ENCODE measurements at places on chromosomes 4 and X.

DNA sequence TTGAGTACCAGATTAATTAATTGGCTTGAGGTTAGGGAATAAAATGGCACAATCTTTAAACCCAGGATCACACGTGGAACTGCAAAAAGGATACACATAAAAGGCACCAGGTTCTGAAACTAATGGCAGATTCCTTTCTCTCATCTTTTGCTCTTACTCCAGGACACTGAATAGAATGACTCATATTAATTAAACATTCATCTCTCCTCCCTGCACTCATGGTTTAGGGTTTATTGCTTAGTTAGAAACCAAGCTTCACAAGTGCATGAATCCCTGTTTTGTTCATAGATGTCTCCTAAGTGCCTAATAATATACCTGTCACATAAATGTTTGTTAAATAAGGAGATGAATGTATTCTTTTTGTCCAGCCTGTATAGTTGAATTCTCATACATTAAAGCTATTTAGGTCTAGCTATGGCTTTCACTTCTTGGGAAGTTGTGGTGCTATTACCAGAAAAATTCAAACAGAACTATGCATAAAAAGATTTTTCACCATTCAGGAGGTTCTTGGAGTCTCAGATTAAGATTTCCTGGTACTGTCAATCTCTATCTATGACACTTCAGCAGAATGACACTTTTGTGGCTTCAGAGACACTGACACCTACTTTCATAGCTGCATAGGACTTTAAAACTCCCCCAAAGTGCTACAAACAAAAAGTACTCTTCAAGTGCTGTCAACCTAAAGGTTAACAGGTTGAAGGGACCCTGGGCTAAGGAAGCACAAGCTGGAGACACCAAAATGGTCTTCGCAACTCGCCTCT lies 7.4 kb downstream of the CORIN start:
- DNase-seq, result no peak

DNA sequence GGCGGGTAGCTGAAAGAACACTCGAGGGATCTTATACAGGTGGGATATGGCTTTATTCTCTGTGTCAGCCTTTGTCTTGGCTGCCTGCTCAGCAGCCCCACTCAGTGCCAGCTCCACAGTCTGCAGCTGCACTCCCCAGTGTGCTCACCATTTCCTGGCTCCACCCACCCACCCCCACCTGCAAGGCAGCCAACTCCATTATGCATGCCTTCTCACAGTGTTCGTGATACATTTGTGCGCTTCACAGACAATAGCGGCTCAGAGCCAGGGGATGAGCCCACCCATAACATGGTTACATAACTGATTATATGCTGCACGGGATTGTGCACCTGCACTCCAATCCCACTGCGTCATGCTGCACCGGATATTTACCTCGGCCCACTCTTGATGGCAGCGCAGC lies 8.8 kb upstream of the TMEM128 start:
- no peak for DNase-seq

GRCh38 chrX:153944140-153944799 lies at the start of gene RENBP:
RENBP (minus strand) TSS chrX:153944643; CDS start chrX:153944610, 33 bp downstream.
- no peak for DNase-seq

DNA sequence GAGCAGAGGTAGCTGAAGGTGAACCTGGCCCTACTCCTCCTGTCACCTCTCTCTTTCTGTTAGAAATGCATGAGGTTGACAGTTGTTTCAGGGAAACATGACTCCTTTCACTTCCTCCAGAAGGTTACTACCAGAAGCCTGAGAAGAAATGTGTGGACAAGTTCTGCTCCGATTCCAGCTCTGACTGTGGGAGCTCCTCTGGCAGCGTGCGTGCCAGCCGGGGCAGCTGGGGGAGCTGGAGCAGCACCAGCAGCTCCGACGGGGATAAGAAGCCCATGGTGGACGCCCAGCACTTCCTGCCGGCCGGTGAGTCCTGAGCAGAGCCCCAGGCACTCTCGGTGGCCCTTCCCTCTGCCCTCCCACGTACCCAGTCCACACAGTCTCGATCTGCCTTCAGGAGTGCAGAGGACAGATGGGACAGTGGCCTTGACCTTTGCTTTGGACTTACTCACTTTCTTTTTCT lies 61.3 kb upstream of the TLR2 start:
- DNase-seq, result no peak

GRCh38 chr4:120731561-120731960 lies 191.0 kb downstream of the PRDM5 start:
- no peak for DNase-seq

GRCh38 chr4:125254106-125254505 lies 60.6 kb upstream of the FAT4 start:
- DNase-seq, result no peak

- DNase-seq, result no peak
Observed at GRCh38 chr4:104447294-104447693, 47.4 kb downstream of the CXXC4 start.

GRCh38 chrX:63744850-63745394 lies 40.1 kb downstream of the ARHGEF9 start:
- DNase-seq, result no peak

DNA sequence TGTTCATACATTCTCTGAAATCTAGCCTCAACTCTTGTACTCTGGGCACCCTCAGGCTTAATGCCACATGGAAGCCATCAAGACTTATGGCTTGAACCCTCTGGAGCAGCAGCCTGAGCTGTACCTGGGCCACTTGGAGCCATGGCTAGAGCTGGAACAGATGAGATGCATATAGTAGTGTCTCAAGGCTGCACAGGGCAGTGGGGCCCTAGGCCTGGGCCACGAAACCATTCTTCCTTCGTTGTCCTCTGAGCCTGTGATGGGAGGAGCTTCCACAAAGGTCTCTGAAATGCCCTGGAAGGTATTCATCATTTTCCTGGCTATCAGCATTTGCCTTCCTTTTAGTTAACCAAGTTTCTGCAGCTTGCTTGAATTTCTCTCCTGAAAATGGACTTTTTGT lies 1427.2 kb upstream of the PCDH10 start:
- no peak for DNase-seq

DNA sequence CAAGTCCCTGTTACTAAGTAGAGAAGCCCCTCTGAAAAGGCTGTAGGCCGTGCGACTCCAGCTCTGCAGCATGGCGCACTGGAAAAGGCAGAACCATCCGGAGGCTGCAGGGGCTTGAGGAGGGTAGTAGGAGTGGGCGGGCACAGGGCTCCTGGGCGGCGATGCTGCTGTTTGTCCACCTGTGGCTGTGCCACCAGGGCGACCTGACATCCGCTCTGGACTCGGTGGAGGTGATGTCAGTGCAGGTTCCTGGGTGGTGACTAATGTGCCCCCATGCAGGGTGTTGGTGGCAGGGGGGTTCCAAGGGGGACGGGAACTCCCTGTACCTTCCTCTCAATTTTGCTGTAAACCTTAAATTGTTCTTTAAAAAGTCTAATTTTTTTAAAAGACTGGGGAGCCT lies 58.3 kb downstream of the PCGF3 start:
- no peak for DNase-seq

- no peak for DNase-seq
Observed at GRCh38 chr4:63717384-63717783, 691.9 kb downstream of the TECRL start.

DNA sequence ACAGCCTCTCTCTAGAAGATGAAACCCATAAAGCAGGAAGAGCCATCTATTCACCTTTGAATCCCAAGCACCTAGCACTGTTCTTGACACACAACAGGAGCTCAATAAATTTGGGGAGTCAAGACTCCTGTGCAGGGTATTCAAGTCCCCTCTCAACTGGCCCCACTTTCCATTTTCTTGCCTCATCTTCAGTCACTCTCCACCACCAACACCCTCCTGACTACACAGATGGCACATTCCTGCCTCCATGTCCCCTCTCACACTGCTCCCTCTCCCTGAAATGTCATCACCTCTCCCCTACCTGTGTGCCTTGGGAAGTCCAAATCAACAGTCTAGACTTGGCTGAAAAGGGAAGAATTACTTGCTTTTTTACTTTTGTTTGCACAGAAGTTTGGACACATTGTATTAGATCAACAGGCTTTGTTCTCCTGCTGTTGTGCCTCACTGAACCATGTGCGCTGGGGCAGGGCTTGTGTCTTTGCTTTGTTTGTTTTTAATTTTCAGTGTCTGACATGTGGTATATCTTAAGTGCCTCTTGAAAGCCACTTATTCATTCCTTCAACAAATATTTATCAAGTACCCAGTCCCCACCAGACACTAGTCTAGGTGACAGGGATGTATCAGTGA lies 85.1 kb downstream of the APBB2 start:
- no peak for DNase-seq

Measured in GOT3 (cell line).